ENCODE measurements at places on chromosomes 13 and 19. TPM values are rescaled to one million over a fixed set of nuclear protein-coding genes. Genes with fewer than 3 reads are reported as not detected.
A peak's percentile ranks its signal among the peaks of the same experiment; 100 is the strongest.

- DNase-seq, result no peak
These were observed 27.3 kb upstream of the FAM124A start for GRCh38 chr13:51194942-51195341.

DNA sequence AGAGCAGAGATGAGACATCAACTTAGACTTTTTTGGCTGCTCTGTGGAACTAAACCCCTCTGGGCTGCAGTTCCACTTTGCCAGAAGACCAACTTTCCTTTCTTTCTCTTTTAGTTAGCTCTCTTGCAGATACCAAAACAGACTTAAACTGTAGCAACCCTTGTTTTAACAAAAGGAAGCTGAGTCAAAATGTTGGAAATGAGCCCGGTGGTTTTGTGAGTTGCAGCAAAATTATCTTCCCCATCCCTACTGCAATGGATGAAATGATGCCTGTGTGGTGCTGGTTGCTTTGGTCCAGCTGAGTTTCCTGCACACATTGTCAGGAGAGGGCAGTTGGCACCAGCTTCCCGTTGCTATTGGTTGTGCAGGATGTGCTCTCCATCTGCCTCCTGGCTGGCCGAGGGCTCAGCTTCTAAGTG, 115.3 kb downstream of the LRCH1 start:
- peak; percentile 60 for DNase-seq

DNA sequence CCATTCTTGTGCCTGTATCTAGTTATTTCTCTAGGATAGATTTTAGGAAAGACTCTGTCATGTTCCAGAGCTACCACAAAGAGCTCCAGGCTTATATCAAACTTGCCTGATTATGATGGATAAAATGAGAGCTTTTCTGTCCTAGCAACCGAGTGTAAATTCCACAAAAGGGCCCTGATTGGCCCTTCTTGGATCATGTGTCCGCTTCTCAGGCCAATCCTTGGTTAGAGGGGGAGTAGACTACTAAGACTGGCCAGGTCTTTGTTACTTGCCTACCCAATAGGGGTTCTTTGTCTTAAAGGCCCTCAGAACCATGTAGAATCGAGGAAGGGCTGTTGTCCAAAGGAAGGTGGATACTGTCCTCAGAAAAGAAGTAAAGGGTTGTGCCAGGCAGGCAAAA, 2.4 kb downstream of the DHX34 start:
- no peak for DNase-seq

GRCh38 chr19:45976178-45976577, 2.5 kb upstream of the NOVA2 start:
- no peak for DNase-seq

DNA sequence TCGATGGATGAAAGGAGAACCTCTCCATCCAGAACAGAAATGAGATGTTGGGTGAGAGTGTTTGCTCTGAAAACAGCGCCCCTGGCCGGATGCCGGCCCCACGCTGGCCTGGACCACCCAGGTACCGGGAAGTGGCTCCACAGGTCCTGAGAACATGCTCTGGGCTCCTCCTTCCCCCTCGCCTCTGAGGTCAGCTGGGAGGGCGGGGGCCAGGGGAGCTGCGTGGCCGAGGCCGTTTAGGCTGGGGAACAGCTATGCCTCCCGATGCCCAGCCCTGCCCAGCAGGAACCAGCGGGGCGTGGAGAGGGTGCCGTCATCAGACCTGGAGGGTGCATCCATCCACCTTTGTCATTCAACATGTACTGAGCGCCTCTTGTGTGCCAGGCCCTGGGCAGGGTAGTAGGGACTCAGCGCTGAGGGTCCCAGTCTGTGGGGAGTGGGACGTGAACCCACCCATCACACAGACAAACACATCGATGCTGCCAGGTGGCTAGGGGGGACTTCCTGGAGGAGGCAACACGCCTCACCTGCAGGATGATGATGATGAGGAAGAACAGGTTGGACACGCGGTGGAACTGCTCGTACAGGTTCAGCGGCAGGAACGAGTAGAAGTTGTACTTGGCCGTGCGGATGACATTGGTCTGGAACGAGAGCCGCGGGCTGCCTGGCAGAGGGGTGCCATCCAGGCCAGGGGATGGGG, 4.2 kb downstream of the ATP8B3 start:
- DNase-seq, result no peak

- no peak for DNase-seq
These were observed 2009.6 kb downstream of the OLFM4 start for GRCh38 chr13:55038230-55038629.

GRCh38 chr13:60134376-60134775, 29.4 kb downstream of the DIAPH3 start:
- DNase-seq, result no peak

GRCh38 chr13:66348745-66349690, 881.1 kb downstream of the PCDH9 start:
- DNase-seq, result no peak

DNA sequence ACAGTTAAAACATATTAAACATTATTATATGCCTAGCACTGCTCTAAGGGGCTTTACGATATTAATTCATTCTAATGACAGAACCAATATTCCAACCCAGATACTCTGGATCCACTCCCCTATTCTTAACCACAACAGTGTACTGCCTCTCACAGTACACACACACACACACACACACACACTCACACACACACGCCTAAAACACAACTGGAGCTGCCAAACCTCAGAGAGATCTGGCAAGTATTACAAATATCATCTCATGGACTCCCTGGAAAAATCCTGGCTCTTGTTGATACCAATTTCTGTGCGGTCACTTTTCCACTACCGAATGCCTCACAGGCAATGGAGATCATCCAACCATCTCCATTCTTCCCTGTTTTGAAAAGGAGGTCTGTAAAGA, 1.3 kb downstream of the ZNF780A start:
- DNase-seq, result no peak

DNA sequence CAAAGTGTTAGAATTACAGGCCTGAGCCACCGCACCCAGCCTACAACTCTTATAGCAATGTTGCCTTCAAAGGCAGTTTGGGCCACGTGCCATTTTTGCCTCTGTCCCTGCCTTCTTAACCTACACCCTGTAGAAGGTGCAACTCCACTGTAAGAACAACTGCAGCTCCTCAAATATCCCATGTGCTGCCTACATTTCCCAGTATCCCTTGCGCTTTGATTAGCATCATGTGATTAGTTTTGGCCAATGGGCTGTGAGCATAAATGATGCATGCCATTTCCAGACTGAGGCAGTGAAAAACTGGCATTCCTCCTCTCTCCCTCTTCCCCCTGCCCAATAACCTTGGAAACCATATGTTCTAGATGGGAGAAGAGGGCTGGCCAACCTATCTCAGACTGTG, 75.2 kb upstream of the MRI1 start:
- DNase-seq, result no peak

DNA sequence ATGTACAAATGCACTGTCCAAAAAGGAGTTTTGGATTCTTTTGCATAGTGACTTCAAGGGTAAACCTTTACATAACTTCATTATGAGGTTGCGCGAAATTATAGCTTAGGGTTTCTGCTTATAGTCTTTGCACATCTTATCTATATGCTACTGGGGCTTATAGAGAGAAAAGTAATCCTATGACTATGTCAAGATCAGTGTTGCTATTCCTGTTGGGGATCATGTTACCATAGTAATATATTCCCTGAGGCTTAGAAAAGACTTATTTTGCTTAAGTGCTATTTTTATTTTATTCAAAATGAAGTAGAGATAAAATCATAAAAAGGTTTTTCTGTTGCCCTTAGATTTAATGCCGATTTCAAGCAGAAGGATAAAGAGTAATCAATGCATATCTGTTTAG, 14.7 kb upstream of the POSTN start:
- no peak for DNase-seq

DNA sequence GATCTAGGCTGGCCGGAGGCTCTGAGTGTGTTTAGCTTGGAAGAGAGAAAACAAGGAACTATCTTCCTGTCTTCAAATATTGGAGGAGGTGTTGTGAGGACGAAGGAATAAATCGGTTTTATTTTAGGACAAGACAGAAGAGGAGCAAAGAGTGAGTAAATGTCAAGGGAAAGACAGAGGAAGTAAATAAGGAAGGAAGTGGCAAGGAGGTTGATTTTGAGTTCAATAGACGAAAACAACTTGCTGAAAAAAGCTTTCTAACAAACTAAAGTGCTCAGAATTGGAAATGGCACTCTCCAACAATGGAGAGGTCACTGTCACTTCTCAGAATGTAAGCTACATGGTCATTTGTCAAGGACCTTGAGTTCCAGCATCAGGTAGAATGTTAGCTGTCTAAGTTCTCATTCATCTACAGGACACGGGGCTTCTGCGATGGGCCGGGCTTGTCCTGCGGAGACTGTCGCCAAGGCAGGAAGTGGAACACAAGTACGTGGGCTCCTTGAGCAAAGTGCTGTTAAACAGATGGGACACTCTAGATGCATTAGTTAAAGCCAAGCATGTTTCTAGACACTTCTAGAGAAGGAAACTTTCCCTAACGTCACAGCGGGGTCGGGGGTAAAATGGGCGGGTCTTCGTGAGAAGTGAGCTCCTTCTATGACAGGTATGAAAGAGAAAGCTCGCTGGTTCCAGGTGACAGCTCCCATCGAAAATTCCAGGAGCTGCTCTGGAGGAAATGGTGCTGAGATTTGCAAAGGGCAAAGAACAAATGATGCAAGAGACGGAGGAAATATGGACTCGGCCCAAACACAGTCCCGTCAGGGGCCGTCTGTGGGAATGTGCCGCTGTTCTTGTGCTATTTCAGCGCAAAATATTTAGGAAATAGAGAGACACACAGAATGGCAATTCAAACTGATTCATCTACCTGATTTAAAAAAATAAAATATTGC, 103.9 kb upstream of the UBL3 start:
- DNase-seq, result no peak

GRCh38 chr13:80276371-80277289, 64.3 kb downstream of the SPRY2 start:
- DNase-seq, result no peak

- no peak for DNase-seq
These were observed 49.1 kb downstream of the MZT1 start for GRCh38 chr13:72678312-72678711.

GRCh38 chr19:2561895-2562294, 86.0 kb downstream of the GADD45B start:
- peak; percentile 60 for DNase-seq

- no peak for DNase-seq
These were observed 18.8 kb upstream of the WASF3 start for GRCh38 chr13:26538363-26539317.

- peak; percentile 37 for DNase-seq
These were observed 15.5 kb downstream of the C13orf46 start for GRCh38 chr13:113958373-113958772.

- DNase-seq, result no peak
These were observed 992.6 kb downstream of the PCDH9 start for GRCh38 chr13:66237411-66238062.

DNA sequence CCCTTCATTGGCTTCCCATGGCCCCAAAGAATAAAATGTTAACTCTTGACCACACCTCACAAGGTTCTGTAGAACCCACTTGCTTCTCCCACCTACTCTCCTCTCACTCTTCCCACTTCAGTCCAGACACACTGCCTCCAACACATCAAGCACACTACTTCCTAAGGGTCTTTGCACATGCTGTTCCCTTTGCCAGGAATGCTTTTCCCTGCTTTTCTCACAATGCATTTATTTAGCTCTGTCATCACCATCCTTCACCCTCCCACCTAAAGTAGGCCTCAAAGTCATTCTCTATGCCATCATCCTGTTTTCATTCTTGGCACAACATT, 7.9 kb downstream of the IFNL1 start:
- no peak for DNase-seq

DNA sequence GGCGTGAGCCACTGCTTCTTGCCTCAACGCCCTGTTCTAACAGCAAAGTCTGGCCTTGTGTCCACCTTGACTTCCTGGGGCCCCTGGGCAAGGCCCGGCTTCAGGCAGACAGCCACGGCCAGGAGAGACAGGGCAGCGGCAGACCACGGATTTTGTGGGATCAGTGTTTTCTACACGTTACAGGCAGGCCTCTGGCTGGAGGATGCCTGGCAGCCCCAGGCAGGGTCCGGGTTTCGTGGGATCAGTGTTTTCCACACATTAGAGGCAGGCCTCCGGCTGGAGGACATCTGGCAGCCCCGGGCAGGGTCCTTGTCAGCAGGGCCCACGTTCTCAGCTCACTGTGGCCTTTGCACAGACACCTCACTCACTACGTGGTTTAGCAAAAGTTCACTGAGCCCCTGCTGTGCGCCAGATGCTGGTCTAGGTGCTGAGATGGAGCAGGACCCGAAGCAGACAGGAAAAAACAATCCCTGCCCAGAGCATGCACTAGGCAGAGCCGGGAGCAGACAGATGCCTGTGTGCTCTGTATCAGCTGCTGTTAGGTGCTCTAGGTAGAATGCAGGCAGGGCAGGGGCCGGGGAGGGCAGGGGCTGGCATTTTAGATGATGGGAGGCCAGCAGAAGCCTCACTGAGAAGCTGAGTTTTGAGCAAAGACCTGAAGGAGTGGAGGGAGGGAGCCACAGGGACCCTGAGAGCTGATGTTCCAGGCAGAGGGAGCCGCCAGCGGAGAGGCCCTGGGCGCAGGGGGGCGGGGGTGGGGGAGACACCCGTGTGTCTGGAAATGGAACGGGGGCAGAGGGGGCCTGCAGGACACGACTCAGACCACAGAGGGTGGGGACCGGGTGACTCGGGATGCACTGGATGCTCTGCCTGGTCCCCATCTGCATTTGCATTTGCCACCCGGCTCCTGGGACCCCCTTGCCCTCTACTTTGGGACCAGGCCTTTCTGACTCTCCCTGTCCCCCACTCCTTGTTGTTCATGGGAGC, 25.0 kb upstream of the NCCRP1 start:
- DNase-seq, result no peak

- DNase-seq, result no peak
These were observed 120.1 kb downstream of the KCTD15 start for GRCh38 chr19:33916792-33917191.

- no peak for DNase-seq
These were observed 200 bp downstream of the MLLT1 start for GRCh38 chr19:6279620-6279930.

Gene GPR32
- not detected for total RNA-seq

Gene ZNF554
- total RNA-seq, result 3.7 TPM

Gene LHB
- not detected for total RNA-seq

Gene ZSCAN22
- 1.8 TPM for total RNA-seq

Gene CGB7
- not detected for total RNA-seq

Gene C3
- total RNA-seq, result 482 TPM

Gene ZNF699
- 3.5 TPM for total RNA-seq

Gene NDUFA3
- 561 TPM for total RNA-seq

Gene SIGLEC7
- 0.87 TPM for total RNA-seq

Gene FXYD3
- total RNA-seq, result 2.3 TPM

Gene DDA1
- 28.8 TPM for total RNA-seq

Gene FAM83E
- not detected for total RNA-seq
